ENCODE measurements at places on chromosomes 5 and 9.

GRCh38 chr9:5587024-5587423 lies 41.9 kb upstream of the RIC1 start:
- DNase-seq = no peak

DNA sequence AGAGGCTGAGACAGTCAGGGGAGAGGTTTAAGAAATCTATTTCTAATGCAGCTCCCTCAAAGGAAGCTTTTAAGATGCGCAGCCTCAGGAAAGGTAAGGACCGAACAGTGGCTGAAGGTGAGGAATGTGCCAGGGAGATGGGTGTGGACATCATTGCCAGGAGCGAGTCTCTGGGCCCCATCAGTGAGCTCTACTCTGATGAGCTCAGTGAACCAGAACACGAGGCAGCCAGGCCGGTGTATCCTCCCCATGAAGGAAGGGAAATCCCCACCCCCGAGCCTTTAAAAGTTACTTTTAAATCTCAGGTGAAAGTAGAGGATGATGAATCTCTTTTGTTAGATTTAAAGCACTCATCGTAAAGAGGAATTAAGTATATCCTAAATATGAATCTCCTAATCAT lies 8.2 kb downstream of the CAVIN4 start:
- no peak for DNase-seq

DNA sequence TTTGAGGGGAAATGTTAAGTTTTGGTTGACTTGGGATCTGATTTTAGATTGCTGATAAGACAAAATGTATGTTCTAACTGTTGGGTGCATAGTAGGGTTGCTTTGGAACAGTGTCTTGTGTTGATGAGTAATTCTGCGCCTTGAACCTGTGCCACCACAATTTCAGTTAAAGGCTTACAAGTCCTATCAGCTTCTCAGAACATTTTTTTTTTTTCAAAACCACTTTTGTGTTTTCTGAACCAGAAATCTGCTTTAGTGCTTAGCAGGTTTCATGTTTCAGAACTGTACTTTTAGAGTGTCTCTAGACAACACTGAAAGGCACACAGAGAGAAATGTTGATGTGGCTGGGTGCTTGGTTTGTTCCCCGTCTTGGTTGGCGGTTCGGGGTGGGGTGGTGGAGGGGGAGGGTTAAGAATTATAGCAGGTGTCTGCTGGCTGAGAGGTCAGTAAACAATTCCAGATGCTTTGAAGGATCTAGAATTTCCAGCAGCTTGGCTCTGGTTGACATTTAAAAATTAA lies 84.6 kb downstream of the ANKRD55 start:
- peak; percentile 34 for DNase-seq

- DNase-seq = peak; percentile 13
These were observed 2.3 kb downstream of the P4HA2 start for GRCh38 chr5:132225165-132226032.

GRCh38 chr5:54883374-54884194 lies 101.8 kb downstream of the ESM1 start:
- no peak for DNase-seq

DNA sequence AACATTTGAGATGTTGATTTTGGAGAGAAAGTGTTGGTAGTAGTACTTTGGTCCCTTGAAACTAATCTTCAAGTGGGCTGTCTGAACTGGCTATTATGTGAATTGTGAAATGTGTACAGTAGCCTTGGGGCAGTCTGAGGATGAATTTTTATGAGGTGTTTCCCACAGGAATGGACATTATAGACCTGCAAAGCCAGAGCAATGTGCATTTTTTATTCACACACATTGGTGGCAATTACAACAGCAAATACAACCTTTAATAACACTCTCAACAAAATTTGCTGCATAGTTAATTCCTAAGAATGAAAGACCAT lies 147.0 kb downstream of the PAM start:
- DNase-seq = no peak

- no peak for DNase-seq
These were observed 78.5 kb downstream of the OLFM1 start for GRCh38 chr9:135165756-135166519.

DNA sequence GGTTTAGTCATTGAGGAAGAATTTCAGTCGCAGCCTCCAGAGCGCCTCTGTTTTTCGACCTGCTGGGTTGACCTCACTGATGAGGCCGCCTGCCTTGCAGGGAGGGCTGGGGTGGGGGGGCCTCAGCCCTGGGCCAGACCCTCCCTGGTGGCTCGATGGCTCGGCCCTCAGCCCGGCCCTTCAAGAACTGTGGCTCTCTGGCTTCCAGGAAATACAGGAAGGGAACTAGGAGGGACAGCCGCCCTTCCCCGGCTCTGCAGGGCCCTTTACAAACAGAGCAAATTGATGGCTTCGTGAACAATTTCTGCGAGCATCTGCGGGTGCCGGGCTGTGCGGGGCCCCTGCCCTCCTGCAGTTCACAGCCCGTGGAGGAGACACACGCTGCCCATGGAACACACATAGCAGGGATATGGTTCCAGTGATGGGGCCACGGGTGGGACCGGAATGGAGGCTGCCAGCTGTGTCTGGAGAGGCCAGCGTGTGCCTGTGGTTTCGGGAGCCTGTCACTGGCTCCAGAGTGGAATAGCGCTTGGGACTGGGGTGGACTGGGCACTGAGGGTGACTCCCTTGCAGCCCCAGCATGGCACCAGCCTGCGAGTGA lies 39.6 kb downstream of the COL5A1 start:
- no peak for DNase-seq

- DNase-seq = no peak
These were observed 23.4 kb upstream of the ARAP3 start for GRCh38 chr5:141705469-141705868.

GRCh38 chr5:152246401-152246800 lies 158.7 kb downstream of the NMUR2 start:
- no peak for DNase-seq

GRCh38 chr5:90226433-90227099 lies 183.0 kb downstream of the CETN3 start:
- no peak for DNase-seq

- DNase-seq = no peak
These were observed 460.5 kb downstream of the MAN2A1 start for GRCh38 chr5:110150199-110150598.

- no peak for DNase-seq
These were observed at the start of gene PCDHB1 for GRCh38 chr5:141050622-141051520. PCDHB1 (plus strand) TSS chr5:141051374; CDS start chr5:141051471, 97 bp downstream.

- no peak for DNase-seq
These were observed 137.1 kb upstream of the TRIM32 start for GRCh38 chr9:116549786-116550660.

GRCh38 chr5:134427540-134428041 lies 15.9 kb upstream of the CDKN2AIPNL start:
- no peak for DNase-seq

DNA sequence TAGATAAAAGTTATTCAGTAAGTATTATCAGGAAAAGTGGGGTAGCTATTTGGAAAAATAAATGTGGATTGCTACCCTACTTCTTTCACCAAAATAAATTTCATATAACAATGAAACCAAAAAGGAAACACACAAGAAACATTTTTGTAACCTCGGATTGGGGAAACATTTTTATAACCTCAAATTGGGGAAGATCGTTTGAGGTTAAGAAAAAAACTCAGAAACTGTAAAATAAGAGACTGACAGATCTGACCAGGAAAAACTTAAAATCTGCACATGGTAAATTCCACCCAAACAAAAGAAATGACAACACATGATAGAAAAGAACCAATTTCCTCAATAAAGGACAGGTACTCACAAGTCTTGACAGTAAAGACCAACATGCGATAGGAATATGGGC lies 13.5 kb downstream of the EFCAB9 start:
- no peak for DNase-seq

GRCh38 chr5:170348137-170348633 lies 41.0 kb downstream of the KCNMB1 start:
- no peak for DNase-seq

DNA sequence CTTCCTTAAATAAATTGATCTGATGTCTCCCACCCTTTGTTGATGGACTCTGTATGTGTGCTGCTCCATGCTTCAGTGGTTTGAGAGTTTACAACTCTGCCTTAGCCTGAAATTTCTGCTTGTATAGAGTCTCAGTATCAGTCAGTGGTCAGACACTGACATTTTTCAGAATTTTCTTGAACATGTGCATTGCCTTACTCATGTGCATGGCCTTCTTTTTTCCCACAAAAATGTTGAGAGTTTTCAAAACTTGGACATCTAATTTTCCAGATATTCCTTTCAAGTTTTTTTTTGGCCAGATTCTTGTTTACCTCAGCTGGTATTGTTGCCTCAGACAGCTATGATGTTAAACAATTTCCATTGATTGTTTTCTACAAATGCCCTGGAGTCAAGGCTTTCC lies 427.1 kb upstream of the CHD1 start:
- DNase-seq = no peak

Measured in stimulated activated naive CD8-positive, alpha-beta T cell treated with anti-CD3 and anti-CD28 coated beads, Interleukin-15, amount 100 ng/mL, for 72 hours (primary cell).